Pons (tissue), 1 donor: ENCODE measurements at places on chromosomes 1 and 21.

GRCh38 chr1:119862276-119862675 lies 34.0 kb downstream of the ADAM30 start:
- DNase-seq, result no peak

DNA sequence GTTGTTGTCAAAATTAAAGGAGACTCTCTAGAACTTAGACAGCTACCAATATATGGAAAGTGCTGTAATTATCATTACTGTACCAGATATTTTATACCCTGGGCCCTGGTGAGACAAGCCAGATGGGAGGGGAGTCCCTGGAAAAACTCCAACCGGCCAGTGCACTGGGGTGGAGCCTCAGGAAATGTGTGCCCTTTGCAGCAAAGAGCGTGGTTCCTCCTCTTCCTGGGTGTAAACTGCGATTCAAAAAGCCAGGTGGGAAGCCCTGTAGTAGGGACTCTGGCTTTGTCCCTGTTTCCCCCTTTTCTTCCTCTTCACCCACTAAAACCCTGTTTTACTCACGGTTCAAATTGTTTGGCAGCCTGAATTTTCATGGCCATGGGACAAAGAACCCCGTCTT lies 812.3 kb downstream of the PLA2G4A start:
- no peak for DNase-seq

DNA sequence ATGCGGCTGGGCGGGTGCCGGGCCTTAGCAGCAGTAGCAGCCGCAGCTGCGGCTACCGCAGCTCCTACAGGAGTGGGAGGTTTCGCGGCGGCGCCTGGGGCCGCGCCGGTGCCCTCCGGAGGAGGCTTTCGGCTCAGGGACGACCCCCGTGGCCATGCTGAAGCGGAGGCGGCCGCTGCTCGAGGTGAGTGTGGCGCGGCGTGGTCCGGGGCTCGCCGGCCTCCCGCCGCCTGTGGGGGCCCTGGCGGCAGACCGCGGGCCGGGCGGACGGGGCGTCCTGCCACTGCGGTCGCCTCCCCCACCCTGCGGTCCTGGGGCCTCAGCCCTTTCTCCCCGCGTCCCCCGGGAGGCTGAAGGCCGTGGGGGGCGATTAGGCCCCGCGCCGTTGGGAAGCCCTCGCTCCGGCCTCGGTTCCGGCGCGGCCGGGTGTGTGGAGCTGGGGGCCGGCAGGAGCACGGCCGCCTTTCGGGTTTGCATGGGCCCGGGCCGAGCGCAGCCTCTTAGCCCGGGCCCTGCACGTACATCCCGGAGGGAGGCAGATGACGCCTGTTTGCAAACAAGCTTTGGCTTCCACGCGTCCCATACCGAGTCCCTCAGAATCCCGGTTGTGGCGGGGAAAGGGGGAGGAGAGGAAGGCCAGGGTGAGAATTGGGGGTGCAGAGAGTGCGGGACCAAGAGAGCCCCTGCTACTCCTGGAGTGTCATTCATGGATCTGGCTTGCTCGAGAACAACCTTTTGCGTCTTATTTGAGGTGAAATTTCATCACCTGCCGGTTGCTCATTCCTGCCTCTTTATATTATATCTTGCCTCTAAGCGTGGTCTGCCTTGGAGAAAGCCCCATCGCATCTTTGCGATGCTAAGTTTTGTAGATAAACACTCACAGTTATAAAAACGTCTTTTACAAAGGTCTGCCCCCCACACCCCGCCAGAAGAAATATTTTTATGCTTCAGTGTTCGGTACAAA lies 613 bp downstream of the ZFYVE9 start:
- no peak for DNase-seq

DNA sequence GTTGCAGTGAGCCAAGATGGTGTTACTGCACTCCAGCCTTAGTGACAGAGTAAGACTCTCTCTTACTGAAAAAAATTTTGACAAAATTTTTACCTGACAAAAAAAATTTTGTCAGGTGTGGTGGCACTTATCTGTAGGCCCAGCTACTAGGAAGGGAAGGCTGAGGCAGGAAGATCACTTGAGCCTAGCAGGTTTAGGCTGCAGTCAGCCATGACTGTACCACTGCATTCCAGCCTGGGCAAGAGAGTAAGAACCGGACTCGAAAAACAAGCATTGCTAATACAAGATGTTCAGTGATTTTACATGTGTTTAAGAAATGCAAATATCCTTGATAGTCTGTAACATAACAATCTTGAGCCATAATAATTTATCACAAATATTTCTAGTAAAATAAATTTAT lies 46.9 kb downstream of the USP48 start:
- DNase-seq, result no peak

- DNase-seq, result no peak
These were observed 15.5 kb downstream of the FYB2 start for GRCh38 chr1:56803561-56804156.

DNA sequence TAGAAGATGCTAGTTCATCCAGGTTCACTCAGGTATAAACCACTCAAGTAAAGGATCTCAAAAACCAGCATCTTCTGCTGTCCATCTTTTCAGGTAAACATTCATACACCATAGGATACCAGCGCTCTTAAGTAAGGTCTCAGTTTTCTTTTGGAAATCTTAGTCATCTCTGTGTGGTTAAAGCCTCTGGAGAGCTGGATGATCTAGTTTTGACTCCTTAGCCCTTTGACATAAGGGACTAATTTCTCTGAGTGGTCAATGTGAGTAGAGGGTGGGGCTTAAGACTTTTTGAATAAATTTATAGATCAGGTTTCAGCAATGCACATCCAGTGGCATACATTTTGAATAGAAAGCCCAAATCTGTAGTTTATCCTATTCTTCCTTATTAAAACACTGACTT lies 92.3 kb downstream of the CTH start:
- DNase-seq, result no peak

DNA sequence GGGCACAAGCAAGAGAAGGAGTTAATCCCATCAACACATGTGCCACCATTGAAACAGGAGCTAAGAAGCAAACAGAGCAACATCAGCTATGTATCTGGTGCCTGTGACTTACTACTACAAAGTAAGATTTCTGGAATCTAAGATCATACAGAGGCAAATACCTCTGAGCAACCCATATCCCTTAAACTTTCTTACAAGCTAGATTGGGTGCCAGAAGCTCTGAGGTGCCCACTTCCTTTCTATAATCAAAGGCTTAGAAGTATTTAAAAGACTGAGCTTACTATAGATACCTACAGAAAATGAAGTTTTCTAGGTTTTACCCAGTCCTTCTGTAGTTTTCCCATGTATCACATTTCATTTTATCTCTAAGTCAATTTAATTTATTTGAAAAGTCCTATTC lies 44.4 kb upstream of the ADAM30 start:
- DNase-seq, result no peak

DNA sequence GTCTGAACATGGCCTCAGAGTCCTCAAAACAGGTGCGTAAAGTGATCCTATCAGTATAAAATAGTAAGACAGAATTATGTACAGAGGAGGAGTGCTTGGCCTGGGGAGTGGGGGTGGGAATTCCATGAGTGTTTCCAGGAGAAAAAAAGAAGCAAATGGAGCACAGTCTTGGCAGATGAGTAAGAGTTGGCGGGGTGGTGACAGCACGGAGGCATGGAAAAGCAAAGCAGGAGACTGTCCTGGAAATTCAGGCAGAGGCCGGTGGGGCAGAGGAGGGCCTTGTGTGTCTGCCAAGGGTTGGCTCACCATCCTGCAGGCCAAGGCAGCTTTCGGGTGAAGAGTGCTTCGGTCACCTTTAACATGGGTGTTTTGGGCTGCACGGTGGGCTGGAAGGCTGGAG lies 63.4 kb downstream of the OPTC start:
- DNase-seq, result no peak

DNA sequence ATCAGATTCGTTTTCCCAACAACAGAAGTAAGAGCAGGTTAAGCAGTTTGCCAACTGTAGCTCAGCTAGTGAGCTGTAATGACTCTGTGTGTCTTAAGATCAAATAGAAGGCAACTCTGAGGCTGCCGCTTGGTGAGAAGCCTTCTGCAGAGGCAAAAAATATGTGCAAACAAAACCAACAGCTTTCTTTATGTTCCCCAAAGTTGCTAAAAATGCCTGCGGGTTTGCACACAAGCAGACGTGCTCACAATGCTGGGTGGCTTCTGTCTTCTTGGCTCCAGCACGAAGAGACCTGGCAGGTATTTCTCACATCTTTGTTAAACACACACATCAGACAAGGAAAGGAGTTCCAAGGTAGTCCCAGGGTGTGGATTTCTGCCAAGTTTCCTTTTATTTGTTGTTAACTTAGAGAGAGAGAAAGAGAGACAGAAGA lies 158.9 kb upstream of the JUN start:
- no peak for DNase-seq

DNA sequence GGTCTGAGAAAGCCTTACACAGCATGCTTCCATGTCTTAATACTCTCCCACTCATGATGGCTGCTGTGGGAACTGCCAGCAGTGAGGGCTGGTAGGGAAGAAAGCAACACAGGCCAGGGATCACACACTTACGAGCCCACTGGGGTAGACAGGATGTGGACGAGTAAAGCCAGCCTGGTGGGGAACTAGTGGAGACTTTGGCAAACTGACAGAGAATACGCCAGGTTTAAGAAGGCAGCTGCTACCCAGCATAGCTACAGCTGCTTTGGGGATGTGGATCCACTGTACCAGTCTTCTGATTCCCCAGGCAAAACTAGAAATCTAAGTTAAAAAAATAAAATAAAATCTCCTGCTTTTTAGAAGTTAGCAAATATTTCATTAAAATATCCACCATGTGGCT lies 664.0 kb downstream of the SMYD3 start:
- DNase-seq, result no peak

GRCh38 chr1:23097316-23097715 lies 71.3 kb downstream of the LUZP1 start:
- no peak for DNase-seq

DNA sequence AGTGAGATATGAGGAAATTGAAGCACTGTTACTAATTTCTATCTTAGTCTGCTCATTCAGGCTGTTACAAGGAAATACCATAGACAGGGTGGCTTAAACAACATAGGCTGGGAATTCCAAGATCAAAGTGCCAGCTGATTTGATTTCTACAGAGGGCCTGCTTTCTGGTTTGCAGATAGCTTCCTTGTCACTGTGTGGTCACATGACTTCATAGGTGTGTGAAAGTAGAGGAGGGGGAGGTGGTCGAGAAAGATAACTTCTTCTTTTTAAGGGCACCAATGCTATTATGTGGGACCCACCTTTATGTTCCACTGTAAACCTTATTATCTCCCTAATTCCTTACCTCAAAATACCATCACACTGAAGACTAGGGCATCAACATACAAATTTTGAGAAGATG lies 6.4 kb upstream of the BRINP3 start:
- no peak for DNase-seq

DNA sequence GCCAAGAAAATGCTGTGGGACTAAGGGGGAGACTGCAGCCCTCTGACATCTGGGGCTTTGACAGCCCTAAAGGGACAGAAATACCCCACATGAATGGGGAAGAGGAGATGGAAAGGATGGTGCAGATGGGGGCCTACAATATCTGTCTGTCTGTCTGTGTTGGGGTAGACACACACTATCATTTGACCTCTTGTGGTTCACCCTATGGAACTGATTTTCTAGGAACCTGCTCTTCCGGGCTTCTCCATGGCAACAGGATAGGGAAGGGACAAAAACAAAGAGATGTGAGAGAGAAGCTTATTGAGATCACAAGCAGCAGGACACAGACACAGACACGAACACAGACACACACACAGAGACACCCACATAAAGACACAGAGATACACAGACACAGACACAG lies 17.1 kb downstream of the KIF21B start:
- no peak for DNase-seq

DNA sequence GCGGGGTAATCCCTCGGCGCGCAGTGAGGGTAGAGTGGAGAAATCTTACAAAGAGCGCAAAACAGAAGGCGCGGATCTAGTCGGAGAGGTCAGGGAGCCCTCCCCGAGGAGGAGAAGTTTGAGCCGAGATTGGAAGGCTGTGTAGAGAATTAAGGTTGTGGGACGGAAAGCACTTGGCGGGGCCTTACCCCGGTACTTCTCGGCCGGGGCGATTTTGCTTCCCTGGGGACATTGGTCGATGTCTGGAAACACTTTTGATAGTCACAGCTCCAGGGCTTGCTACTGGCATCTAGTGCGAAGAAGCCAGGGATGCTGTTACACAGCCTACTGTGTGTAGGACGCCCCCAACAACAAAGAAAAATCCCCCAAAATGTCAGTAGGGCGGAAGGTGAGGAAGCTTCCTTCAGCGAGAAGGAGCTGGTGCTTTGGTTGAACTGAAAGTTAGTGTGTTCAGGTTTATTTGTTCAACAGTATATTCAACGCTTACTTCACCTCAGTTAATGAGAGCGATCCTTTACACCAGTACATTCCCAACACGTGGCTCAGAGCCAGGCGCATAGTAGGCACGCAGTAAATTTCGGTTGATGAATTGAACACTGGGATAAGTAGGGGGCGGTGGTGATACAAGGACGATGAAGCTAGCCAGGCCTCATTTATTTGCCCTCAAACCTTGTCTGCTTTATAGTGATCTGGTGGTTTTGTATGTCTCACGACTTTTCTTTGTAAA lies 807 bp downstream of the CEP85 start:
- peak; percentile 37 for DNase-seq

GRCh38 chr1:191582169-191582568 lies 576.1 kb upstream of the RGS18 start:
- DNase-seq, result no peak

DNA sequence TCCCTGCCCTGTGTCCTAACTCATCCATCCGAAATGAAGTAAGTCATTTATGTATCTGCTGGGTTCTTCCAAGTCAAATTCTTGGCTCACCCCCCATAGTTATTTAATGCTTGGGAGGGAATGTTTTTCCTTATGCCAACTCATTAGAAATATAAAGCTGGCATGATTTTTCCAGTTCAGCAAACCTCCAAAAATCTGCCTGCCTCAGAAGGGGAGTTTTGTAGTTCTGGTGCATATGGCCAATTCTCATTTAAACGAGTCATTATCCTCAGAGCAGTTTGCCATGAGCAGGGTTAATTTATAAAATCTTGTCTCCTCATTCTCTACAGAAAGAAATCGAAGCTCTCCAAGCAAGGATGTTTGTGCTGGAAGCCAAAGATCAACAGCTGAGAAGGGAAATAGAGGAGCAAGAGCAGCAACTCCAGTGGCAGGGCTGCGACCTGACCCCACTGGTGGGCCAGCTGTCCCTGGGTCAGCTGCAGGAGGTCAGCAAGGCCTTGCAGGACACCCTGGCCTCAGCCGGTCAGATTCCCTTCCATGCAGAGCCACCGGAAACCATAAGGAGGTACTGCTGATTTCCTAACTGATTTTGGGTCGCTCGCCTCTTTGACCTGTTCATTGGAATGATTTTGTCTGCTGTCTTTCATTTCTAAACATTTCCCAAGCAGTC lies 144.1 kb downstream of the DISC1 start:
- no peak for DNase-seq

- no peak for DNase-seq
These were observed 382.8 kb downstream of the RRAGC start for GRCh38 chr1:38476850-38477178.

GRCh38 chr1:40708750-40709099 lies 17.2 kb downstream of the NFYC start:
- DNase-seq, result no peak
